ENCODE measurements at places on chromosomes 2 and 18. TPM values are rescaled to one million over a fixed set of nuclear protein-coding genes. Genes with fewer than 3 reads are reported as not detected.

DNA sequence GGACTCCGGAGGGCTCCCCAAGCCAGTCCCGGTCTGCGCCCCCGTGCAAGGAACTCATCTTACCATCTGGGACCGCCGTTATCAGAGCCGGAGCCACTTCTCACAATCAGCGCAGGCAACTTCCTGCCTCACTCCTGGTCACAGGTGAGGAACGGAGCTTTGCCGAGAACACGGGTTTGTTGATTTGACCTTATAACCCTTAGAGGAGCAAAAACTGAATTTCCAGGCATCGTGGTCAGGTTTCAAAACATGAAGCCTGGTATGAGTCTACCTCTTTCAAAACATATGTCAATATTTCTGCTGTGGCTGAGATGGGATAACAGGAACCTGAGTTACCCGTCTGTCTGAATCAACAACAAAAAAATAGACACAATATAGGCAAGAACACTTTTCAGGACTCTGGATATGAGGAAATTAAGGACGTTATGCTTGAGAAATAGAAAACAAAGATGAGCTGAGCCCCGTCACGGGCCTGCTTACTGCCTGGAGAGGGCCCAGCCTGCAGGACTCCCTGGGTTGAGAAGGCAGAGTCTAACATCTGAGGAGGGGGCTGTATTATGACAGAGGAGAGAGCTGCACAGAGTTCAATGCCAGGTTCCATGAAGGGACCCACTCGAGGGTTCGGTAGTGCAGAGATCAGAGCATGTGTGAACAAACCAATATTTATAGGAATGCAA, 148.7 kb downstream of the NDUFA10 start:
- no peak for DNase-seq

- no peak for DNase-seq
Measured at GRCh38 chr2:219636144-219636915, 8.9 kb downstream of the SLC4A3 start.

DNA sequence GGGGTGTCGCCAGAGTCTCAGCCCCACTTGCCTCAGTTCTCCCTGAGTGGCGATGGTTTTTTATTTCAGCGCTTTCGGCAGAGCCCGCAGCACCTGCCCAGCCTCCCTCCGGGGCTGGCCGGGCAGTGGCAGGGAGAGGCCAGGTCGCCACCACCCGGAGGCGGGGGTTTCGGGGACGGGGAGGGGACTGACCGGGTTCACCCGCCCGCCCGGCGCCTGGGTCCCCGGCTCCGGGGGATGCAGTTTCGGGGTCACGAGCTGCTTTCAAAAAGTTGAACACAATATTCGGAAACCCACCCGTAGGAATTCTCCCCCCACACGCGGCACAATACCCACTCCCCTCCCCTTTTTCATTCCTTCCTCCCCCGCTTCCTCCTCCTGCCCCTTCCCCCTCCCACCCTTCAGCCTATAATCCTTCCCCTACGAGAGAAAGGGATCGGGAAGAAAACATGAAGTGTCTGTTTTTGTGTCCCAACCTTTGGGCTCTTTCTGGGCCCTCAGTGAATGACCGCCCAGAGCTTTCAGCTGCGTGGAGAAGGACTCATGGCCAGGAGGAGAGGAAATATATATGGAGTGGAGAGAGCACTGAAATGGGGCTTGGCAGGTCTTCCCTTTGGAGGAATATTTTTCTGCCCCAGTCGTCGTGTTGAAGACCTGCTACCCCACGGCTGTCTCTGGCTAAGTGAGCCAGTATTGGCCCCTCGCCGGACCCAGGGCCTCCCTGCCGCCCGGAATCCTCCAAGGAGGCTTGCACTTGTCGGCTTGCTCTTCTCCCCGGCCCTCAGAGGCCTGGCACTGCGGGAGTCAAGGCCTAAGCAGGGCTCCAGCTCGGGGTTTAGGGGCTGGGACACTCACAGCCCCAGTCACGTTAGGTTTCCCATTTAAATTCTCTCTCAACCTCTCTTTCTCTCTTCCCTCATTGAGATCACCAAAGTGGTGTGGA, 2.1 kb upstream of the SIX3 start:
- no peak for DNase-seq

- DNase-seq: no peak
Measured at GRCh38 chr2:168694866-168695265, 107.6 kb upstream of the NOSTRIN start.

- DNase-seq: no peak
Measured at GRCh38 chr2:121263996-121264715, 20.8 kb downstream of the TFCP2L1 start.

- DNase-seq: no peak
Measured at GRCh38 chr2:102142829-102143449, 393 bp downstream of the IL1R1 start.

DNA sequence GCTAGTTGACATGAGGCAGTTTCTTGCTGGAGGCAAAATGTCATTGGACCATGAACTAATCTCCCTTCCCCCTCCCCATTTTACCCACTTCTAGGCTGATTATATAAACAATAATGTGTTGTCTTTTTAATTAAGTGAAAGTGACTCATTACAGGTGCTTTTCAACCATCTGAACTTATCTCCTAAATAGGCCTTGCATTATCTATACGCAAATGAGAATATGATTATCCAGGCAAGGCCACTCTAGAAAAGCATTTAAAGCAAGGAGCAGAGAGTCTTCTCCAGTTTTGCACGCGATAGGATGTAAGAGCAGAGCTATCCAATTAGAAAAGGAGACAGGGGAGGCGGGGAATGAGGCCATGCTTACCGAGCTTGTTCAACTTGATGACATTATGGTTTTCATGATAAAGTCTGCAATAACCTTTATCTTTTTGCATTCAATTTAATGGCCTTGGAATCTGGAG, 286.1 kb upstream of the SIX3 start:
- DNase-seq: no peak

GRCh38 chr2:181656450-181657291, at the start of gene CERKL:
Gene CERKL, minus strand, starts transcription at chr2:181657105. Its CDS starts 99 bp downstream, at chr2:181657006.
- DNase-seq: no peak

The FHOD3 gene
- total RNA-seq: not detected

The HTR2B gene
- total RNA-seq: not detected

The CAPN13 gene
- not detected for total RNA-seq

The MAP4K4 gene
- total RNA-seq: 102 TPM

The PCARE gene
- total RNA-seq: not detected

All from T-helper 17 cell (primary cell).